ENCODE measurements at places on chromosomes 4 and X.

- DNase-seq = no peak
These were observed 99.1 kb upstream of the TLR2 start for GRCh38 chr4:153585026-153585425.

- DNase-seq = no peak
These were observed 7.6 kb downstream of the KLF3 start for GRCh38 chr4:38671592-38671940.

DNA sequence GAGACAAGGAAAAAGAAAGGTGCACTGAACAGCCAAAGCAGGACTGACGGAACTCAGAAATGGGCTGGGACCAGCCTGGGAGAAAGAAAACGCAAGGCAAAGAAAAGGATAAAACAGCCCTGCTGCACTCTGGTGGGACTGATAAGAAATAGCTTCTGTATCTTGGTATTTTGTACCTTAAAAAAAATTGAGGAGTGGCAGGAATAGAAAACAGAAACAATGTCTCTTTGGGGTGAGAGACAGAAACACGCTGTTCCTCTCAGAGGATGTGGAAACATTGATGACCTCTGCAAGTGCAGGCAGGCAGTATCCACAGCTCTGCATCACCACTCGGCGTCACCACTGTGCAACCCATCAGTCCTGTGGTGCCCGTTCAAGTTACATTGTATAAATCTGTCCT is 152.5 kb upstream of the SPRY1 start:
- DNase-seq = no peak

DNA sequence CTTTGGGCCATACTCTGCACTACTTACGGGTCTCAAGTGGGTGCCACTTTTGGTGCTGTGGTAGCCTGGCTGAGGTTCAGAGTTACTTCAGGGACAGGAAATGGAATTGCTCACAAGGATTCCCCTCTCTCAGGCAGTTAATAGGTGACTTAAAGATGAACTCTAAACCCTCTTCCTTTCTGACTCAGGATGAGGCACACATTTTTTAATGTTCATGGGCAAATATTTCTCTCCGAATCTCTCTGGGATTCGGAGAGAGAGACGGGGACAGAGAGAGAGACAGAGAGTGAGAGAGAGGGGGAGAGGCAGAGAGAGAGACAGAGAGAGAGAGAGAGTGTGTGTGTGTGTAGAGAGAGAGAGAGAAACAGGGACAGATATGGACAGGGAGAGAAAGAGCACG is 79.8 kb downstream of the NYX start:
- DNase-seq = no peak

- no peak for DNase-seq
These were observed 178.3 kb downstream of the SNCA start for GRCh38 chr4:89658701-89659024.

DNA sequence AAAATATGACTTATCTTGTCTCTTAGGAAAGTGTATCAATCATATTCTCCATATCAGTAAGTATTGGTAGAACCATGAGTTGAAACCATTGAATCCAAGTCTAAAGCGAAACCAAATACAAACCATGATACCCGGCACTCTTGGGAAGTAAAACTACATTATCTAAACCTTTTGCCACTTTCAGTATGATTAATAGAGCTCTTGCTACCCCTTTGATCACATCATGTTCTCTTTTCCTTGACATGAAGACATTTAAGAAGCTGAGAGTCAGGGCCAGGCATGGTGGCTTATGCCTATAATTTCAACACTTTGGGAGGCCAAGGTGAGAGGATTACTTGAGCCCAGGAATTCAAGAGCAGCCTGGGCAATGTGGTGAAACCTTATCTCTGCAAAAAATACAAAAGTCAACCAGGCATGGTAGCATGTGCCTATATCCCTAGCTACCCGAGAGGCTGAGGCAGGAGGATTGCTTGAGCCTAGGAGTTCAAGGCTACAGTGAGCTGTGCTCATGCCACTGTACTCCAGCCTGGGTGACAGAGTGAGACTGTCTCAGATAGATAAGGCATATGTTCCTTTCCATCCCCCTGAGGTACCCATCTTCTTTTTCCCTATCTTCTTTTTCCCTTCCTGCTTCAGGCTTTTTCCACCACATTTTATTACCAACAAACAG is 45.4 kb downstream of the CEP135 start:
- no peak for DNase-seq

DNA sequence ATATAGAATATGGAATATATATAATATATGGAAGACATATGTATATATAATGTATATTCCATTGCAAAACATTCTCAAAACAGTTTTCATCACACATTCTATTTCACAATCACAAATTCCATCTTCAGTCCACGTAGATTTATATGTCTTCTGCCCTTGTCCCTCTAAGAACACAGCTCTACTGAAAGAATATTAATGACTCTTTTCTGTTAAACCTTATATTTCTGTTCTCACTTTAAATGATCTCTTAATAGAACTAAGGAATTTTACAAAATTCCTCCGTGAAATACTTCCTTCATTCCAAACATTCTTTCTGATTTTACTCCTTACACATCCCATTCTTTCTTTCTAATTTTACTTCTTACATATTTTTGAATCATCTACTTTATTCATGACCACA is 1043.1 kb upstream of the PABPC4L start:
- no peak for DNase-seq

- no peak for DNase-seq
These were observed 161.8 kb downstream of the FAM47A start for GRCh38 chrX:33970028-33970967.

DNA sequence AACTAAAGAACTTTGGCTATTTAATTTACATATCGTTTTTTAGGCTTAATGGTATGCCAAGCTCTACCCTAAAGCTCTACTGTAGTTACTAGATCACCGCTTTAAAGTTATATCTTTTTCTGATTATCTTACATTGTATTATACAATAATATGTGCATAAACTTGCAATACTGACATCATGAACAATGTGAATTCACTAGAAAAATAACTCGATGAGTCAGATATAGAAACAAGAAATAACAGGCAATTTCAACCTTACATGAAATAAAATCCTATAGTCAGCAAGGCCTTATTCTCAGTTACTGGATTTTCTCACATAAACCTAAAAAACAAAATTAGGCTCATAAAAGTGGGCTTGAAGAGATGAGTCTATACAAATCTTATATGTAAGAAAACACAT is 32.5 kb downstream of the PDGFC start:
- no peak for DNase-seq

- no peak for DNase-seq
These were observed 22.8 kb upstream of the TLR2 start for GRCh38 chr4:153661215-153661822.

- no peak for DNase-seq
These were observed 138.1 kb downstream of the NPFFR2 start for GRCh38 chr4:72169861-72170260.

- no peak for DNase-seq
These were observed 127.0 kb upstream of the FUNDC1 start for GRCh38 chrX:44669626-44670025.

DNA sequence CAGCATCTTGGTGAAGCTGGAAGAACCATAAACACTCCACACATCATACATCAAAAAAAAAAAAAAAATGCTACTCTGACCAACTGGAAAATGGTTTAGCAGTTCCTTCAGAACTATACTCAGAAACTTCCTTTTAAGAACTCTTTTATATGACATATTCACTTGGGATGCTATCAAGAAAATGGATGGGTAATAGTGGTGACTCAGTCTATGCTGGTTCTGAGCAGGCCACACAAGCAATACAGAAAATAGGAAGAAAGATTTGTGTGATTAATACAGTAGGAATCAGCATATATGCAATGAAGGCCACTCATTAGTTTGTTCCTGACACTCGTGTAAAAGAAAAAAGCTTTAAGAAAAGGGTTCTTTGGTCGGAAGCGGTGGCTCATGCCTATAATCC is 123.5 kb upstream of the FAT4 start:
- DNase-seq = no peak

All from stimulated activated CD8-positive, alpha-beta memory T cell treated with anti-CD3 and anti-CD28 coated beads, Interleukin-2, amount 100 ng/mL, for 1 hour (primary cell).